ENCODE measurements at places on chromosomes 6 and 20. TPM values are rescaled to one million over a fixed set of nuclear protein-coding genes. Genes with fewer than 3 reads are reported as not detected.
A peak's percentile ranks its signal among the peaks of the same experiment; 100 is the strongest.

DNA sequence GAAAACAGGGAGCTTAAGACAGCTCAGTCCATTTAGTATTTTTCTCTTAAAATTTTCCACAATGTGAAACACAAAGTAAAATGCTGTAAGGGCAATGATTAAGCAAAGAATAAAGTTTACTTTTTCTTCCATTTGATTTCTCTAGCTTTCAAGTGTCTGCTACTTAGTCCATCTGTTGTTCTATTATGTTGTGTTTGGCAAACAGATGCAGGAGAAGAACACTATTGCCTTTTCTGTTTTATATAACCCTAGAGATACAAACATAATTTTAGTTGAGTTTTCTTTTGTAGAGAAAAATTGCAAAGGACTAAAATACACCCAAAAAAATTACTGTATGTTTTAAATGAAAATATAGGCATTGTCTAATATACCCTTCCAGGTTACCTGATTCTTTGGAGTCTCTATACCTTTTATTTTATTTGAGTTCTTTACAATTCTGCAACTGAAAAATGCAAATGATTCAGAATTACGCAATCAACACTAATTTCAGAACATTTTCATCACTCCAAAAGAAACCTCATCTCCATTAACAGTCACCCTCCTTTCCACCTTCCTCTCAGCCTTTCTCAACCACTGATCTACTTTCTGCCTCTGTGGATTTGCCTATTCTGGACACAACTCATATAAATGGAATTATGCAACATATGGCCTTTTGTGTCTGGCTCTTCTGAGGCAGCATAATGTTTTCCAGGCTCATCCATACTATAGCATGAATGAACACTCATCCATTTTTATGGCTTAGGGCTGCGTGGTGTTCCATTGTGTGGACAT is 96.9 kb downstream of the MKKS start:
- peaks cover 6% of the 10 kb centered on the region for H3K4me1 ChIP-seq
- no peak overlapping the region for H3K4me3 ChIP-seq
- H3K27ac ChIP-seq = no peak overlapping the region
- no peak for DNase-seq
- H3K36me3 ChIP-seq = peaks cover 3% of the 10 kb centered on the region
- peaks cover 8% of the 10 kb centered on the region for H3K27me3 ChIP-seq

GRCh38 chr20:50460608-50461267 is 49.4 kb upstream of the PTPN1 start:
- H3K36me3 ChIP-seq = no peaks in the 10 kb centered on the region
- no peak overlapping the region for H3K27ac ChIP-seq
- H3K4me3 ChIP-seq = no peak overlapping the region
- H3K4me1 ChIP-seq = peaks cover 14% of the 10 kb centered on the region
- peaks cover 16% of the 10 kb centered on the region for H3K27me3 ChIP-seq

GPR6 gene
- total RNA-seq = not detected

DNA sequence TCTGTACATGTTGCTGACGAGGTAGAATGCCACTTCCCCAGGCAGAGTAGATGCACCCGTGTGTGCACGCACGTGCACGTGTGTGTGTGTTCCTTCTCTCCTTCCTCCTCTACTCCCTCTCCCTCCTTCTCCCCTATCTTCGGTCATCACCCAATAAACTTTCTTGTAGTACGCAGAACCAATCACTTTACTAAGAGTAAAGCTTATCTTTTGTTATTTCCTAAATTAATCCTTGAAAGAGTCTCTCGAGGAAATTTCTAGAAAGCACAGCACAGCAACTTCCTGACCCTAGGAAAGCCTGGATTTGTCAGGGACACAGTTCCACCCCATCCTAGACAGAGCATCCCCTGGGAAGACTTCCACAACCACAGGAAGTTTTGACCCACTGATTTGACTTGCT is 166.1 kb downstream of the ZDHHC14 start:
- H3K4me1 ChIP-seq = peaks cover 27% of the 10 kb centered on the region
- H3K36me3 ChIP-seq = peaks cover 33% of the 10 kb centered on the region
- H3K4me3 ChIP-seq = no peak overlapping the region
- no peak overlapping the region for H3K27ac ChIP-seq
- no peak for DNase-seq

- H3K4me3 ChIP-seq = no peak overlapping the region
- no peaks in the 10 kb centered on the region for H3K4me1 ChIP-seq
- no peak for DNase-seq
- peaks cover 63% of the 10 kb centered on the region for H3K36me3 ChIP-seq
- no peak overlapping the region for H3K27ac ChIP-seq
These were observed 28.7 kb downstream of the TXNDC5 start for GRCh38 chr6:7881765-7882500.

SLC22A7 gene
- not detected for total RNA-seq

DNA sequence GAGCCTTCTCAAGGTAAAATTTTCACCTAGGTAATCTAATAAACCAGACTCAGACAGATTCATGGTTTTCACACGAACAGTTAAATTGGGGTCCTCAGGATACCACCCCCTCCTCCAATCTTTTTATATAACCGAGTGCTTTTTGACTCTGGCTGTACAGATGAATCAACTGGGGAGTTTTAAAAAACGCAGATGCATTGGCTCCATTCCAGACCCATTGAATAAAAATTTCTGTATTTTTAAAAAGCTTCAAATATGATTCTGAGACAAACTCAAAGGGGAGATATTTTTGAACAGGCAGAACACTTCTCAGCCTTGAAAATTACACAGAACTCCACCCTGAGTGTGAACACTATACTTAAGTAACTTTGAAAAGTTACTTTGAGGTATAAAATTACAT is 7.2 kb downstream of the UTRN start:
- H3K36me3 ChIP-seq = peaks cover 18% of the 10 kb centered on the region
- peaks cover 5% of the 10 kb centered on the region for H3K4me1 ChIP-seq
- H3K4me3 ChIP-seq = no peak overlapping the region
- H3K27me3 ChIP-seq = peaks cover 5% of the 10 kb centered on the region

DNA sequence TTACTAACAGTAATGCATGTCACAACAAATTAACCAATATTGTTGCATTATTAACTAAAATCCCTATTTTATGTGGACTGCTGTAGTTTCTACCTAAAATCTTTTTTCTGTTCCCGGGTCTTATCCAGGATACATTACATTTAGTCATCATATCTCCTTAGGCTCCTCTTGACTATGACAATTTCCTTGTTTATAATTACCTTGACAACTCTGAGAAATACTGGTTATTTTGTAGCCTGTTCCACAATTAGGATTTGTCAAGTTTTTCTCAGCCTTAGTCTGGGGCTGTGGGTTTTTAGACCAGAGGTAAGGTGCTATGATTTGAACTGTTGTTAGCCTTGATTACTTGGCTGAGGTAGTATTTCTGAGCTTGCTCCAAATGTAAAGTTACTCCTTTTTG is 3.7 kb downstream of the FBXO5 start:
- DNase-seq = no peak
- H3K27me3 ChIP-seq = no peaks in the 10 kb centered on the region
- H3K4me1 ChIP-seq = peaks cover 64% of the 10 kb centered on the region

COL12A1 gene
- not detected for total RNA-seq

- H3K4me1 ChIP-seq = peaks cover 73% of the 10 kb centered on the region
- peaks cover 91% of the 10 kb centered on the region for H3K36me3 ChIP-seq
- no peak overlapping the region for H3K27ac ChIP-seq
- no peak overlapping the region for H3K4me3 ChIP-seq
- no peak for DNase-seq
These were observed 54.8 kb downstream of the NFATC2 start for GRCh38 chr20:51487565-51488268.

GRCh38 chr20:15422966-15423365 is 1085.6 kb upstream of the FLRT3 start:
- H3K27me3 ChIP-seq = no peaks in the 10 kb centered on the region
- no peak for DNase-seq
- H3K36me3 ChIP-seq = no peaks in the 10 kb centered on the region
- H3K4me1 ChIP-seq = no peaks in the 10 kb centered on the region
- H3K27ac ChIP-seq = no peak overlapping the region

DNA sequence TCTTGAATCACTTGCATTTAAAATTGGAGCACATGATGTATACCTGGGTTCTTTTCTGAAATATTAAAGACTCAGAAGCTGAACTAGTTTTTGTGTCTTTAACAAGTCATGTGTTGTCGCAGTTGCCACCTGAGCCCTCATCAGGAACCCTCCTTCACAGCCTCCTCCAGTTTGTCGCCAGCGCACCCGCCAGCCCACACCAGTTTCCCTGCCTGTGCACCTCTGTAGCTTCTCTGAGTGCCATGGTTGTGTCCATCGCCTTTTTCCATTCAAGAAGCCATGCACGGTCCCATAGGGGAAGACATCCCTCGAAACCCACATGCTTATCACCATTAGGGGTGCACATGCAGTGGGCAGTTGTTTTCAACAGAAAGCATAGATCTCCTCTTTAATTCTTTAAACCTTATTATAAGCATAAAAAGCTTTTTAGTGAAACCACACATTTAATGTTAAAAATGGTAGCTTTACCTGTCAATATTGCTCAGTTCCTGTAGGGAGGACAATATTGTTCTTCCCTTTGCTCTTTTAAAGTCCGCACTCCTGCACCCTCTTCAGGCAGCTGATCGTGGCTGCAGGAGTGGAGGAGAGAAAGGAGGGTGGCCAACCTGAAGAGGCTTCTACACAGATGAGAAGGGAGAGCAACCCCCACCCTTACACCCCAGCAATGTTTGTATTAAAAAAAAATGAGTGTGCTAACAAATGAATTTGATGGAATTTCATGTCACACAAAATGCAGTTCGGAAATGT is 121.9 kb downstream of the CFAP61 start:
- H3K36me3 ChIP-seq = no peaks in the 10 kb centered on the region
- no peaks in the 10 kb centered on the region for H3K4me1 ChIP-seq
- H3K27me3 ChIP-seq = no peaks in the 10 kb centered on the region
- H3K27ac ChIP-seq = no peak overlapping the region

GRCh38 chr6:26280407-26280806 is 84.6 kb upstream of the BTN3A2 start:
- H3K27me3 ChIP-seq = no peaks in the 10 kb centered on the region
- DNase-seq = no peak
- H3K4me1 ChIP-seq = peaks cover 41% of the 10 kb centered on the region
- H3K4me3 ChIP-seq = no peak overlapping the region
- no peak overlapping the region for H3K27ac ChIP-seq

ZC3H12D gene
- 37.6 TPM for total RNA-seq

DNA sequence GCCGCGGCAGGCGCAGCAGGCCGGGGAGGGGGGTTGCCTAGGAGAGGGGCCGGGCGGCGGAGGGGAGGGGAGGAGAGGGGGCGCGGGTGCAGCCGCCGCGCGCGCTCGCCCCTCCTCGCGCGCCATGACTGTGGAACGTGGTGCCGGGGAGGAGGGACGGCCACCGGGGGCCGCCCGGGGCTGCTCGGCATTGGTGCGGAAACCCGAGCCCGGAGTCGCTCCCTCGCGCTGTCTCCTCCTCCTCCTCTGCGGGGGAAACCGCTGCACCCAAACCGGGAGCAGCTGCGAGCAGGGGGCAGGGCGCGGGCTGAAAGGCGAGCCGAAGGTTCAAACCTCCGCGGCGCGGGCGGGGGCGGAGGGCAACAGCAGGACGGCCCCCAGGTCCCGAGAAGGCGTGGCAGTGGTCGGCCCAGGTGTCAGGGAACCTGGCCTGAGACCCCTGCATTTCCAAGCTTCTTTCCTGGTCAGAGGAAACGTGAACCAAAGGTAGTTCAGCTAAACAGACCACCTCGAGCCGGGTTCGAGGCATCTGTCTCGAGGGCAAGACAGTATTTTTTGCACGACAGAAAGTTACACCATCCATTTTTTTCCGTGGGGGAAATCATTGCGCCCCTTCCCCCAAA is 1.4 kb upstream of the TRERF1 start:
- H3K4me1 ChIP-seq = peaks cover 34% of the 10 kb centered on the region
- DNase-seq = peak; percentile 82
- peaks cover 3% of the 10 kb centered on the region for H3K27me3 ChIP-seq
- H3K4me3 ChIP-seq = peak overlapping the region; percentile 87
- H3K27ac ChIP-seq = no peak overlapping the region
- peaks cover 21% of the 10 kb centered on the region for H3K36me3 ChIP-seq

GRCh38 chr20:15178581-15178980 is 841.2 kb upstream of the FLRT3 start:
- H3K36me3 ChIP-seq = no peaks in the 10 kb centered on the region
- no peak overlapping the region for H3K27ac ChIP-seq
- no peaks in the 10 kb centered on the region for H3K4me1 ChIP-seq
- H3K27me3 ChIP-seq = no peaks in the 10 kb centered on the region
- DNase-seq = no peak
- no peak overlapping the region for H3K4me3 ChIP-seq

GRCh38 chr20:5716953-5717352 is 33.2 kb upstream of the SHLD1 start:
- peaks cover 15% of the 10 kb centered on the region for H3K4me1 ChIP-seq
- no peaks in the 10 kb centered on the region for H3K27me3 ChIP-seq
- no peaks in the 10 kb centered on the region for H3K36me3 ChIP-seq
- no peak overlapping the region for H3K27ac ChIP-seq

- DNase-seq = no peak
- H3K27ac ChIP-seq = peak overlapping the region; percentile 85
- peak overlapping the region; percentile 95 for H3K4me3 ChIP-seq
- H3K27me3 ChIP-seq = peaks cover 27% of the 10 kb centered on the region
- H3K4me1 ChIP-seq = peaks cover 49% of the 10 kb centered on the region
- H3K36me3 ChIP-seq = peaks cover 32% of the 10 kb centered on the region
These were observed 45.2 kb downstream of the DPPA5 start for GRCh38 chr6:73308712-73309534.

Measured in activated CD4-positive, alpha-beta memory T cell treated with anti-CD3 and anti-CD28 coated beads, Interleukin-2, amount 10 ng/mL, durations not matched to agents 7 days and 5 days (primary cell).